ENCODE measurements at places on chromosomes 1 and 21.

DNA sequence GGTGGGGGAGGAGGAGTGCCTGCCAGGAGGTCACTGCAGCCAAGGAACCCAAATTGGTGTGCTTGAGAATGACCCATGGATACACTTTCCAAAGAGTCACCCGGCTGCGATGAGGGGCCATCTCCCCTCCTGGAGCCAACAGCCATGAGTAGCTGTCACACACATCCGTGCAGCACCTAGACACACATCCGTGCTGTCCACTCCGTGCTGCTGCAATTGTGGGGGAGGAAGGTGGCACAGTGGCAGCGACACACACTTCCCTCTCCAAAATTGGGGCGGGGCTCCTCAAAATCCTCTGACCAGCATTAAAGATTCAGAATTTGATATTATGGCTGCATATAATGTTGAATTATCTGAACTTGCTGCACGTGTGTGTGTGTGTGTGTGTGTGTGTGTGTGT, 15.8 kb downstream of the TP73 start:
- DNase-seq = no peak

DNA sequence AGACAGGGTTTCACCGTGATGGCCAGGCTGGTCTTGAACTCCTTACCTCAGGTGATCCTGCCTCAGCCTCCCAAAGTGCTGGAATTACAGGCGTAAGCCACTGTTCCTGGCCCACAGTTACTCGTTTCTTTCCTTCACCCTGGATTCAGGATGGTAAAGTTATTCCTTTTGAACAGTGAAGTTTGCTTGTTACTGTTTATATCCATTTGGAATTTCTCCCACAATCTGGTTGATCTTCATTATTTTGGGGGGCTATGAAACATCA, 43.0 kb downstream of the WDR4 start:
- no peak for DNase-seq

DNA sequence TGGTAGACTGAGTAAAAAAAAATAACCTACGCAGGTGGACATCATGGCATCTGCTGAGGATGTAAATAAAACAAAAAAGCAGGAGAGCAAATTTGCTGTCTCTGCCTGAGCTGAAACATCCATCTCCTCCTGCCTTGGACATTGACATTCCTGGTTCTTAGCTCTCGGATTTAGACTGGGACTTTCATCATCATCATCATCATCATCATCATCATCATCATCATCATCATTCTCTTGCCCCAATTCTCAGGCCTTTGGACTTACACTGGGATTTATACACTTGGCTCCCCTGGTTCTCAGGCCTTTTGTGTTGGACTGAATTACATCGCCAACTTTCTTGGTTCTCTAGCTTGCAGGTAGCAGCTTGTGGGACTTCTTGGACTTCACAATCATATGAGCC, 308.4 kb upstream of the BEND5 start:
- no peak for DNase-seq

DNA sequence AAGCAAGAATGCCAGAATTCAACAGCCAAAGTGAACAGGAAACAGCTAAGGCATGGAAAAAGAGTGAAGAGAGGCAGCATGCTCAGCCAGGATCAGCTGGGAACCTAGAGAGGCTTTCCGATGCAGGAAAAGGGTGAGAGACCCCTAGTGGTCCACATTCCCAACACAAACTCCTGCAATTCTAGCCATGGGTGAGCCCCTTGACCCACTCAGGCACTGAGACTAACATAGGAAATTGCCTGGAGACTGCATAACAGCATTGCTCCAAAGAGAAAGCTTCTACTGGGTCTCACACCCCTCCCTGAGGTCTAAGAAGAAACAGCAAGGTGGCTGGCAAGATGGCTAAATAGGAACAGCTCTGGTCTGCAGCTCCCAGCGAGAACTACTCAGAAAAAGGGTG, 123.2 kb downstream of the LHX8 start:
- DNase-seq = no peak

DNA sequence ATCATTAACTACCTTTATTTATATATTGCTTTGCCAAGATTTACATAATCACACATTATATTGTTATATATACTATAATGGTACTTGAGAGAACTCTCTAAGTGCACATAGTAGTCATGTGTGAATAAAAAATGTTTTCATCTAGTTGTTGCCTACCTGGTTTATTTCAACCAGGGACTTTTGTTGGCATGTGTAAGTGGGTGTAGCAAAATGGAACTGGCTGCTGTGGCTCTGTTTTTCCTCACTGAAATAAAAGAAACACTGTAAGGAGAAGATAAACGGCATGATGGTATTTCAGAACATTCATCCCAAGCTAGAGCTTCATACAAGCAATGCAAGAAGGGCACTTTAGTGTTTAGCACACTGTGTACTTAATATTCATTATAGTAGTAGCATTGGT, 14.9 kb downstream of the RBBP4 start:
- no peak for DNase-seq

- DNase-seq = no peak
These were observed 11.1 kb downstream of the LRRC3 start for GRCh38 chr21:44466351-44466954.

DNA sequence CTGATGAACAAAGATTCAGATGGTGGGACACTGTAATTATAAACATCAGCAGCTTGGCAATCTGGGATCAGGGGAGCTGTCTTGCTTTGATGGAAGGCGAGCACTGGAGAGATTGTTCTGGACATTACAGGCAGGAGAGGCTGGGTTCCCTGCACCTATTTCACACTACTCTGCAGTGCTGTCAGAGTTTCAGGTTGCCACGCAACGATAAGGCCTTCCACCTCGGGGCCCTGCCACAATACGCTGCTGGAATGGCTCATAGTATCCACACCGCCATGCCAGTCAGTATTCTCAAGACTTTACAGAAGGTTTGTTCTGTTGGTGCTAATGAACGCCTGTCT, 96.8 kb downstream of the GLIS1 start:
- no peak for DNase-seq

DNA sequence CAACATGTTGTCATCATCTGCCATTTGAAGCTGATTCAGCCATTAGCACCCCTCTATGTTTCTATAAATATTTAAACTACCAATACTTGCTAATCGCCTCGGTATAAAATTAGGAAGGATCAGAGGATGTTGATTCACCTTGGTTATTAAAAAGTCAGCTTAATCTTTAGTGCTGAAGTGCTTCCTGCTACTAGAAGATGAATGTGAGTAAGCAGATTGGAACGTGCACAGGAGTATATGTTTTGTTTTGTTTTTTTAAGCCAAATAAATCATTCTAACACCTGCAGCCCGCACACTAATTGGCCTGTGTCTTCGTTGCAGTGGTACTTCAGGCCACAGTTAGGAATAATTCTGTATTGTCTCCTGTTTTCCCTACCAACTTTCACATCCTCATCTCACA, 485.7 kb downstream of the AJAP1 start:
- no peak for DNase-seq

DNA sequence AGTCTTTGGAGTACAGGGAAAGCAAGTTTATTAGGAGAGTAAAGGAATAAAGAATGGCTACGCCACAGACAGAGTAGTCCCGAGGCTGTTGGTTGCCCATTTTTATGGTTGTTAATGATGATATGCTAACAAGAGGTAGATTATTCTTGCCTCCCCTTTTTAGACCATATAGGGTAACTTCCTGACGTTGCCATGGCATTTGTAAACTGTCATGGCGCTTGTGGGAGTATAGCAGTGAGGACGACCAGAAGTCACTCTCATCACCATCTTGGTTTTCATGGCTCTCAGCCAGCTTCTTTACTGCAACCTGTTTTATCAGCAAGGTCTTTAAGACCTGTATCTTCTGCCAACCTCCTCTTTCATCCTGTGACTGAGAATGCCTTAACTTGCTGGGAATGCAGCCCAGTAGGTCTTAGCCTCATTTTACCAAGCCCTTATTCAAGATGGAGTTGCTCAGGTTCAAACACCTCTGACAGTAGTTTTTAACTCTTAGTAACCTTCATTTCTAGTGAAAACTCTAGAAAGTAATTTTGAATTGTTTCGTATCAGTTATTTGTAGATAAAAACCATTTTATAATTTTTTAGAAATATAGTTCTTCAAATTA, 26.2 kb downstream of the TCP10L start:
- no peak for DNase-seq

- DNase-seq = no peak
These were observed 112.5 kb downstream of the CSMD2 start for GRCh38 chr1:34052565-34052964.

GRCh38 chr1:25647863-25648262, 31.3 kb downstream of the MAN1C1 start:
- no peak for DNase-seq

- no peak for DNase-seq
These were observed 6.0 kb upstream of the PPIE start for GRCh38 chr1:39732730-39733129.

- no peak for DNase-seq
These were observed 6.2 kb downstream of the CCDC17 start for GRCh38 chr1:45617618-45618017.

DNA sequence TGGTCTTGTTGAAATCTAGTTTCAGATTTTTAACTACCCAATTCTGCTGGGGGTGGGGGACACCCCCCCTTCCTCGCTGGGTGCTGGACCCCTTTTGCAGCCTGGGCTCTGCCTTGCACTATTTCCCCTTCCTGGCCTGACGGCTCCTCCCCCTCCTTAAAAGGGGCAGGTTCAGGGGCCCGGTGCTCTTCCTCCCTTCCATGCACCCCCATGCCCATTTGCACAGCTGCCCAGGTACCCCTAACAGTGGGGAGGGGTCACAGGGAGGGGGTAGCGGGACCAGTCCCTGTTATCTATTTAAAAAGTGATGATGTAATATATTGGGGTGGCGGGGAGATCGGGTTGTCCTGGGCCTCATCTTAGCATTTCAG, 15.3 kb downstream of the ZBTB7B start:
- DNase-seq = no peak

DNA sequence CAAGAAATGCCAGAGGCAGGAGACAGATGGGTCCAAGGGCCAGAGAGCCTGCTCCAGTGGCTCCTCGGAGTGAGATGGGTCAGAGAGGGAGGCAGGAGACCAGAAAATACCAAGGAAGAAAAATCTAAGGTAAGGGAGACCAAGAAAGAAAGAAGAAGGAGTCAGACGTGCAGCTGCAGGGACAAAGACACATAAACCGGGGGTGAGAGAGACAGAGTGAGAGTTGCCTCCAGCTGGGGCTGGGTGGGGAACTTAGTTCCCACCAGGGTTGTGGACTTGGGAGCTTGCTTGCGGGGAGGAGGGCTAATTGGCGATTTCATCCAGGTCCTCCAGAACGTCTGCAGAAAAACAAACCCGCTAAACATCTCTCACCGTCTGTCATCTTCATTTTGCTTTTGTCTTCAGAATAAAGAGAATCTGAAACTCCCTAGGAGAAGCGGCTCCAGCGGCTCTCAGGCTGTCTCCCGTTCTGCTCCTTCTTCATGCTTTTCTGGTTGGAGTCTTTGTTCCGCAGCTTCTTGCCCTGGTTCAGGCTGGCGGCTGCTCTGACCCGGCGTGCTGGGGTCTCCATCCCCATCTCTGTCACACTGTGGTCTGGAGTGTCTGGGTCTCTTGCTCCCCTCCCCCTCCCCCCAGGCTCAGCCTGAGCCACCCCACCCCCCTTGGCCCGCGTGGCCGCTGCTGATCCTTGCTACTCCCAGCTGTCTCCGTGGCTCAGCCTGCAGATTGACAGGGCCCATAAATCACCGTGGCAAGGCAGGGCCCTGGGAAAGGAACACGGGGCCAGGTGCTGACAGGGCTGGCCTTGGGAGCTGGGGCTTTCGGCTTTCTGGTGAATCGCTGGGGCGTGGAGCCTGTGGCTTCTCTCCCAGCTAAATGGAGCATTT, 66.6 kb downstream of the UBIAD1 start:
- DNase-seq = no peak

DNA sequence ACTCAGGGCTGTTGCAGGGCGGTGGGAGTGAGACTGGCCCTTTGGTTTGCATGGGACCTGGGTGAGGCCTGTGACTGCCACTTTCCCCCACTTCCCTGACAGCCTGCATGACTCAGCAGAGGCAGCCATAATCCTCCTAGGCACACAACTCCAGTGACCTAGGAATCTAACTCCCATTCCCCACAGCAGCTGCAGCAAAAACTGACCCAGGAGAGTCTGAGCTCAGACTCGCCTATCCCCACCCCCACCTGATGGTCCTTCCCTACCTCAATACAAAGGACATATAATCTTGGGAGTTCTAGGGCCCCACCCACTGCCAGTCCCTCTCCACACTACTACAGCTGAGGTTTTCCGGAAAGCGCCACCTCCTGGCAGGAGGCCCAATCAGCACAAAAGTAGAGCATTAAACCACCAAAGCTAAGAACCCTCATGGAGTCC, 26.7 kb downstream of the NDC1 start:
- no peak for DNase-seq

DNA sequence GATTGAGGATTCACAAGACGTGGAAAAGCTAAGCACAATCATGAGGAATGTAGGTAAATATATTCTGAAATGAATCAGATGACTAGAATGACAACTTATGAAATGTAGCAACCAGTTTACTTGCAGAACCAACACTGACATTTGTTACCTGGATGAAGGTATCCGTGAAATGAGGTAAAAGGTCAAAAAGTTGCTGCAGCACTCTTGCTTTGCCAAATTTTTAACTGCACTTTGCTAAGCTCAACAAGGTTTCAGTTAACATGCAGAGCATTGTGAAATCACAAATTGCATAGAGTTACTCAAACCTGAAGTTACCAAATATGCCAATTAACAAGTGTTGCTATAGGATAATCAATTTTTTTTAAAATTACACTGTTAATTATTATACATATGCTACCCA, 1280.1 kb downstream of the KCNT2 start:
- DNase-seq = no peak

DNA sequence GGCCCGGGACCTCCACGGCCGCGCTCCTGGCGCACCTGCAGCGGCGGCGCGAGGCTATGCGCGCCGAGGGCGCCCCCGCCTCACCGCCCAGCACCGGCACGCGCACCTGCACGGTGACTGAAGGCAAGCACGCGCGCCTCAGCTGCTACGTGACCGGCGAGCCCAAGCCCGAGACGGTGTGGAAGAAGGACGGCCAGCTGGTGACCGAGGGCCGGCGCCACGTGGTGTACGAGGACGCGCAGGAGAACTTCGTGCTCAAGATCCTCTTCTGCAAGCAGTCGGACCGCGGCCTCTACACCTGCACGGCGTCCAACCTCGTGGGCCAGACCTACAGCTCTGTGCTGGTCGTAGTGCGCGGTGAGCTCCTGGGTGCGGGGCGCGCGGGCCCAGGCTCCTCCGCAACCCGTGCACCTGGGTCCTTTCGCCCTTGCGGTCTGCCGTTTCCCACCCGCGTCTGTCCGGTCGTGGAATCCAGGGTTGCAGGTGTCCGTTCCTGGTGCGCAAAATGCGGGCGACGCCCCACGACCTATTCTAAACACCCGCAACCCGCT, 4.6 kb downstream of the OBSCN start:
- DNase-seq = no peak

DNA sequence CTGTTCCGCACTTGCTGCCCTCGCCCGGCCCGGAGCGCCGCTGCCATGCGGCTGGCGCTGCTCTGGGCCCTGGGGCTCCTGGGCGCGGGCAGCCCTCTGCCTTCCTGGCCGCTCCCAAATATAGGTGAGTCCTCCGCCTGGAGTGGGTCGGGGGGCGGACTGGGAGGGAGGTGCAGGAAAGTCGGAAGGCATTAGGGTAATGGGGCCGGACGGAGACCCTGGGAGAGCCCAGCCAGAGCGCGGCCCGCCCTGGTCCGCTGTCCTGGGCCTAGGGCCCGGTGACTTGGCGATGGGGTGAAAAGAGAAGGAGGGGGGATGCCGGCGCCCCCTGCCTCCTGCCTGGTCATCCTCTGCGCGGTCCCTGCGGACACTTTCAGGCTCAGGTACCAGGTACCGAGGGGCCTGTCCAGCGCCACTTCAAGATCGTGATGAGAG, 243 bp downstream of the ADAM15 start:
- no peak for DNase-seq
